CD4-positive, alpha-beta T cell treated with Interleukin-4 for 1 hour (primary cell): ENCODE measurements at places on chromosomes 2 and 18.
A peak's percentile ranks its signal among the peaks of the same experiment; 100 is the strongest.

- DNase-seq: no peak
Observed at GRCh38 chr2:192585418-192585817, 390.7 kb upstream of the TMEFF2 start.

DNA sequence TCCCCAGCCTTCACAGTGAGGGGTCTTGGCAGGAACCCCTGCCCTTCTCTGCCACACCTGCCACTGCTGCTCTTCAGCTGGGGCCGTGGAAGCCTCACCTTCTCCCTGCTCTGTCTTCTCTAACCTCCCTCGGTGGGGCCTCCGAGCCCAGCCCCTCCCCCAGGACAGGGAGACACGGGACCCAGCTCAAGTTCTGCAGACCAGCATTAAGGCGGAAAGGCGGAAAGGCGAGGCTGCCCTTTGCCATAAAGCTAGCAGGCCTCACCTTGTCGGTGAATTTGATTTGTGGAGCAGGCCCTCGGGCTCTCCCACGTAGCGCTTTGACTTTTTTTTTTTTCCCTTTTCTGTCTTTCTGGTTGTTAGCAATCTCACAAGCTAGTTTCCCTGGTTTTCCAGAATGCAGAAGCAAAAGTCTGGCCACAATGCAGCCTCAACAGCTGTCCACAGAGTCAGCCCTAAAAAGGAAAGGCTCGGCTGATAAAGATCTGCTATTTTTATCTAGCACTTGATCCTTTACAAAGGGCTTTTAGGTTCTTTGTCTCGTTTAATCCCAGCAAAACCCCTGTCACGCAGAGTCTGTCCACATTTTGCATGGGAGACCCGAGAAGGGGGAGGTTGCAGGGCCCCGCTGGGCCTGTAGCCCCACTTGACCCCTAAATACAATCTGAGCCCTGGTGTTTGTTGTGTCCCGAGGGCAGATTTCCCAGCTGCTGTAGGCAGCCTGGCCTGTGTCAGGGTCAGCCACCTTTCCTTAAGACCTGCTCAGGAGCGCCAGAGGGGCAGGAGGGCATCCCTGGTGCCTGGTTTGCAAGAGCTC, 6.0 kb downstream of the ITM2C start:
- no peak for DNase-seq

GRCh38 chr2:182365855-182366254, 61.0 kb downstream of the PDE1A start:
- no peak for DNase-seq

DNA sequence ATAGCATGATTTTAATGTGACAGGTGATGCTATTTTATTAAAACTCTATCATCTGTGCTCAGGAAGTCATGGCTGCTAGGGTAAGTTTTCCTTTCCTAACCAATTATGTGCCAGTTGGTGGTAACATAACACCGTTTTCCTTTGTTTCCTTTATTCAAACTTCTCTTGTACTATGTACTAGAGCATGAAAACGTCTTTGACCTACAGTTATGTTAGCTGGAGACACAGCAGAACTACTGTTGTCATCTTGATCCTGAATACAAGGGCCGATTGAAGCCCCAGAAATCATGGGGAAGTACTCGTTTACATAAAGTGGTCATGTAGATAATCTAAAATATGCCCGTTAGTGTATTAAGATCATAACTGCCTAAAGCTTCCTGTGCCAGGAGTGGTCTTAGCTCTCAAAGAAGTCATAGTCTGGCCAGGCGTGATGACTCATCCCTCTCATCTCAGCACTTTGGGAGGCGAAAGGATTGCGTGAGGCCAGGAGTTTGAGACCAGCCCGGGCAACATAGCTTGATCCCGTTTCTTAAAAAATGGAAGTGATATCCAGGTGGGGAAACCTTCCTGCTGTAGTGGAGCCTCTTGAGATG, 20.5 kb downstream of the NEDD4L start:
- no peak for DNase-seq

GRCh38 chr2:14635391-14635871, 2.9 kb downstream of the LRATD1 start:
- DNase-seq: no peak

DNA sequence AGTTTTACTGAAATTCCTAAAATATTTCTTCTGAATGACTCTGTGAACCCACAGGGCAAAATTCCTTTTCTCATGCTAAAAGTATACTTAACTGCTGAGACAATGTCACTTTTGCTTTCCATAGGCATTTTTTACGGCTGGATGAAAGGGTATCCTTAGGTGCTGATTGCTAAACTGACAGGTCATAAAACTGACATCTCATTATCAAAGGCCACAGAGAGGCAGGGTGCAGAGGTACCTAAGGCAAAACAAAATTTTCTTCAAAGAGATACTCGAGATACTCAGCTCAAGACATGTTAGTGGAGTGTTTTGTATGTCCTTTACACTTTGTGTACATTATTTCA, 62.0 kb upstream of the WDR75 start:
- DNase-seq: no peak

- DNase-seq: no peak
Observed at GRCh38 chr2:33214436-33214835, 262.0 kb upstream of the RASGRP3 start.

DNA sequence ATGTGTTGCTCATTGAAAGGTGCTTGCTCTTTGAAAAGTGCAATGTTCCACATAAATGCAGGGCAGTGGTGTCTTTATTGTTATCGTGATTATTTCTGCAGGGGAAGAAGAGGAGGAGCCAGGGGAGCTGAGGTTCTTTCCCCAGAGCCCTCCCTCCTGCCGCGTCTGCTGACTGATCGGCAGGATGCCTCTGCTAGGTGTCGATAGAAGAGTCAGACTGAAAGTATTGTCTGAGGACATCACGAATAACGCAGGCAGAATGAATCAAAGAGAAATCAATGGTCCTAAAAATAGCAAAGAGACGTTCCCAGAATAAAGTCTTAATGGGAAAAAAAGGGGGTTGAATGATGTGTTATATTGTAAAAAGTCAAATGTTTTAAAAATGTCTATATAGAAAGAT, 47.4 kb upstream of the SIX3 start:
- no peak for DNase-seq

DNA sequence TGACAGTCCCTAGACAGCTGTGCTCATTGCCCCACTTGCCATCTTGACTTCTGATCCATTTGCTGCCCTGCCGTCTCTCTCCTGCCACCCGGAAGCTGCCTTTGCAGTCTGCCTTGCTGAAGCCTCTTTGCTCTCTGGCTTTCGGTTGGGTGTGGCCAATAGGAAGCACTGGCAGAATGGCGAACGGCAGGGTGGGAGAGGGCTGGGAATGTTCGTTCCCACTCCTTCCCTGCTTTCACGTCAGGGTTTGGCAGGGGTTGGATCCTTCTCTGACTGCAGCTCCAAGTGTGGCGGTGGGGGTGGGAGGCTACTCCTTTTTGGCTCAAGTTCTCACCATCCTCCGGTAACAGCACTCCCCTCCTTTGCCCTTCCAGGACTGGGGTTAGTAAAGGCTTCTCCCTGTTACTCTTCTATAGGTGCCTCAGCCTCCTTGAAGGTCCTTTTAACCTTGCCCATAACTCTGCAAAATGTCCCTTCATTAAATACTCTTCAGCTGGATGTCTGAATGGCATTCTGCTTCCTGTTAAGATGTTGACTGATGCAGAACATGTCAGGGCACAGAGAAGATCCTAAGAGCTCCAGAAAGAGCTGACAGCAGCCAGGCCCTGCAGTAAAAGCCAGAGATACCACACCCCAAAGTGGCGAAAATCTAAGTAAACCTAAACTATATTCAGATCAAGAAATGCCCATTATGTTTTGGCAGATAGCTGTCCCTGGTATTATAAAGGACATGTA, 299.7 kb downstream of the CDCA7 start:
- DNase-seq: no peak

- no peak for DNase-seq
Observed at GRCh38 chr2:217959723-217960122, 43.1 kb downstream of the TNS1 start.

DNA sequence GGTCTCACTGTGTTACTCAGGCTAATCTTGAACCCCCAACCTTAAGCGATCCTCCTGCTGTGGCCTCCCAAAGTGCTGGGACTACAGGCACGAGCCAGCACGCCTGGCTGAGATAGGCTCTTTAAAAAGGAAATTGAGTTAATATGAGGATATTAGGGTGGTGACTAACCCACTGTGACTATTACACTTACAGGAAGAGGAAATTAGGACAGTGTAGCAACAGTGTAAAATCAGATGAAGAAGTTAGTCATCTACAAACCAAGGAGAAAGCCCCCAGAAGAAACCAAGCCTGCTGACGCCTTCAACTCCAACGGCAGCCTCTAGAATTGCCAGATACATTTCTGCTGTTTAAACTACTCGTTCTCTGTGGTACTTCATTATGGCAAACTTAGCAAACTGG, 711.9 kb downstream of the SUCLG1 start:
- no peak for DNase-seq

GRCh38 chr2:11096591-11096990, 58.7 kb upstream of the SLC66A3 start:
- no peak for DNase-seq

DNA sequence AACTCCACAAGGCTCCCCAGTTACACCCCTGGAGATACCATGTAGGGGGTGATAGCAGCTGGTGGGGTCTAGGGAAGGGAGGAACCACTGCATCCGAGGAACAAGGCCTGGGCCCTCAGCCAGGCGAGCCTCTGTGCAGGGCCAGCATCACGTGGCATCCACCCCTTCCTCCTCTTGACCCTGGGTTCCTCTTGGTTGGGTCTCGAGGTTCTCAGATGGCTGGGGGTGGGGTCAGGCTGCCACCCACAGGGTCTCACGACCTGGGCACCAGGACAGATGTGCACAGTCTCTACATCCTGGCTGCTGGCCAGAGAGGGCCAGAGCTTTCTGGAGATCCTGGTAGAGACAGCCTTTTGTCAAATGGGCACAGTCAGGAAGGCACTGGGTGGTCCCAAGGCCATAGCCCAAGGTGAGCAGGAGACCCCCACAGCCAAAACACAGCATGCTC, 10.4 kb downstream of the HS6ST1 start:
- DNase-seq: no peak

DNA sequence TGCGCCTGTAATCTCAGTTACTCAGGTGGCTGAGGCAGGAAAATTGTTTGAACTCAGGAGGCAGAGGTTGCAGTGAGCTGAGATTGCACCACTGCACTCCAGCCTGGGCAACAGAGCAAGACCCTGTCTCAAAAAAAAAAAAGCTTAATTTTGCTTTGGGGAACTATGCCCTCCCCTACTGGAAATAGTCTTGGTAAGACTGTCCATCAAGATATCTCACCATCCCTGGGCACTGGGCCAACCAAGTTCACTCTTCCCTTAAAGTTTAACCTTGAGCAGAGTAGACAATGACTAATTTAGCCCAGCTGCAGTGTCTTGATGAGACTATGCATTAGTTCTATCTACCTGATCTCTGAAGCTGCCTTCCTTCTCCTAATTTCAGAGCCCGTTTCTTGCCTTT, 44.7 kb downstream of the ASXL2 start:
- DNase-seq: no peak

- DNase-seq: no peak
Observed at GRCh38 chr2:216233281-216233995, 124.3 kb downstream of the XRCC5 start.

GRCh38 chr18:21912339-21913239, 172.0 kb downstream of the MIB1 start:
- DNase-seq: no peak

GRCh38 chr18:35158728-35159450, 81.9 kb upstream of the ZNF397 start:
- DNase-seq: peak; percentile 26

- no peak for DNase-seq
Observed at GRCh38 chr2:6186332-6187151, 494.4 kb downstream of the SOX11 start.

GRCh38 chr2:121698318-121698930, 38.3 kb downstream of the NIFK start:
- no peak for DNase-seq

- no peak for DNase-seq
Observed at GRCh38 chr2:216989340-216990129, 129.7 kb upstream of the TNP1 start.

DNA sequence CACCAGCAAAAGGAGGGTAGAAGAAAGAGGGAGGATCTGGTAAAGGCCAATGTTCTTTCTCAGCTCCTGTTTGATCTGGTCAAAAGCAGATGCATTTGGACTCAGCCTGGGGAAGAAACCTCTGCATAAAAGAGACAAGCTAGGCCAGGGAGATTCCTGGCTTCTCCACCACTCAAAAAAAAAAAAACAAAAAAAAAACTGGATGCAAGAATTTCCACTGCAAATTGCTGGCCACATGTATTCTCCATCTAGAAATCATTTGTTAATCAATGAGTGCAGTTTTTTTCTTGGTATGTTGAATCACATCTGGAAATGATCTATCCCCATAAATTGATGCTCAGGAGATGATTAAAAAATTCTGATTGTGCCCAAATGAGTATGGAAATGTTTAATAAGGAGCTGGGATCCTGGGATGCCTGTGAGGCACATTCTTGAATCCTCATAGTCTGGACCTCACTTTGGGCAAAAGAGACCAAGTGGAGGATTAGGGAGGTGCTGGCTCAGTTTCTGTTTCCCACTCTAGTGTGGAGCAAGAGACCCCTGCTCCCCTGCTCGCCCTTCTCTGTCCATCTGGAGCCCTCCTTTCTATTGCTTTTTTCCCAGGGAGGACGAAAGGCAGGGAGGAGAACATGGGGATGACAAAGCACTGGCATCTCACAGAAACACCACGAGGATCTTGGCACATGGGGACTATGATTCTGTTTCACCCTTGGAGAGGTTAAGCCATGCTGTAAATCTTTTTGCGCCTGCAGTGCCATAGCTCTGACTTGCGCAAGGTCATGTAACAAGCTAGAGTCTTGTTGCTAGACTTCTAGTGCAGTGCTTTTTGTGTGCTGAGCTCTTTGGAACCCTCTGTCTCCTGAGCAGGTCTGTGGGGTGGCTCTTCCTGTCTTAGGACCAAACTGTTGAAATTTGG, 57.6 kb downstream of the APOB start:
- no peak for DNase-seq

- no peak for DNase-seq
Observed at GRCh38 chr2:54048117-54048785, 67.2 kb upstream of the ACYP2 start.

DNA sequence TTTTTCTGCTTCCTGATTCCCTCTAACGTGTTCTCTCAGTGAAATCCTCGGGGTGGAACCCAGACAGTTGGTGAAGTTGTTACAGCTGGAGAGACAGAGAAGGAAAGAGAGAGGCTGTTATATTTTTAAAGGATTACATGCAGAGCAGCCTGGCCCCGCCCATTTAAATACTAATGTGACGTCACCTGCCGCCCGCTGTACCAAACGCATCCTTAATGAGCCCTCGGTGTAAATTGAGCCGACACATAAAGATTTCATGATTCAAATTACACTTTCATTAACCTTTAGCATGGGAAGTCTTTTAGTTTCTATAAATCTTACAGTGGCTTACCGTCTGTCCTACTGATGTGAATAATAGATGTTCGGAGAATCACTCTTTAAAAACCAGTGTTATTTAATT, 164.0 kb upstream of the SIX3 start:
- no peak for DNase-seq

DNA sequence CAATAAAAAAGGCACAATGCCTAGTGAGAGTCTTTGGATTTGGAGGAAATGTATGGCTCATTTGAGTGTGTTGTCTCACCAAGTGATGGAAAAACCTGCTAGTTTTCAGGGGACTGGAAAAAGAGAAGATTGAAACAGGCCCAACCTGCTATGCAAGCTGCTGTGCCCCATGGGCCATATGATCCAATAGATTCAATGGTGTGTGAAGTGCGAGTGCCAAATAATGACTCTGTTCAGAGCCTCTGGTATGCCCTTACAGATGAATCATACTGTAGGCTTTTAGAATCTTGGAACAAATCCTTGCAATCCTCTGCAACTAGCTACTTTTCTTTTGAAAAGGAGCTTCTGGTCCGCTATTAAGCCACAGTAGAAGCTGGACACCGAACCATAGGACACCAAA, 529.8 kb upstream of the CNTNAP5 start:
- DNase-seq: no peak

- DNase-seq: no peak
Observed at GRCh38 chr2:225137971-225138370, 95.7 kb upstream of the DOCK10 start.
